CD4-positive, alpha-beta T cell treated with Interleukin-17A for 1 hour (primary cell): ENCODE measurements at places on chromosomes 5 and 9.

- DNase-seq = peak; percentile 57
These were observed 196.8 kb downstream of the AUH start for GRCh38 chr9:91164724-91165520.

- DNase-seq = no peak
These were observed 29.5 kb downstream of the SURF6 start for GRCh38 chr9:133306242-133307204.

DNA sequence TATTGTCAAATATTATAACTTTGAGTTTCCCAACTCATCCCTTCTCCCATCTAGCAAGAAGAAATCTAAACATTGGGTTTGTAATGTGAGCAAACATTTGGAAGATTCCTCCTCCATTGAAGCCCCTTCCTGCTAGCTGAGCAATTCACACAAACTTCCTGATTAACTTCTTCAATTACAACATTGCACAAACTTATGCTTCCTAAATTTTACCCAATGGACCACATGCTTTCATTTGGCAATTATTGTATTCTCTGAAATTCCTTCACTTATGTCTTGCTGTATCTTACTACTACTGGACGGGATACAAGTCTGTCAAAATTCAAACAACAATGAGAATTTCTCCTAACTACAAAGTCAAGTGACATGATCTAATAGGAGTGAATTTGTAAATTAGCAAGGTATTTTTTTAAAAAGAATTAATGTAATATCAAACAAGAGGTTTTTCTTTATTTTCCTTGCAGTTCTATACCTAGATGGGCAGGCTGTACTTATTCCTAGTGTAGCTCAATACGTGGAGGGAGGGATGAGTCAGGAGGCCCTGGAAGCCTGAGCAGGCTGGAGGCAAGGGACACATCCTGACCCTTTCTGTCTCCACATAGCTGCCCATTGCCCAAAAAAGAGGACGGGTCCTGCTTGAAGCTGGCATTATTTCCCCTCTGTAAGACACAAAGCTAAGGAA lies 11.8 kb upstream of the IFNW1 start:
- DNase-seq = no peak

GRCh38 chr9:111118256-111118948 lies 80.1 kb upstream of the LPAR1 start:
- no peak for DNase-seq

DNA sequence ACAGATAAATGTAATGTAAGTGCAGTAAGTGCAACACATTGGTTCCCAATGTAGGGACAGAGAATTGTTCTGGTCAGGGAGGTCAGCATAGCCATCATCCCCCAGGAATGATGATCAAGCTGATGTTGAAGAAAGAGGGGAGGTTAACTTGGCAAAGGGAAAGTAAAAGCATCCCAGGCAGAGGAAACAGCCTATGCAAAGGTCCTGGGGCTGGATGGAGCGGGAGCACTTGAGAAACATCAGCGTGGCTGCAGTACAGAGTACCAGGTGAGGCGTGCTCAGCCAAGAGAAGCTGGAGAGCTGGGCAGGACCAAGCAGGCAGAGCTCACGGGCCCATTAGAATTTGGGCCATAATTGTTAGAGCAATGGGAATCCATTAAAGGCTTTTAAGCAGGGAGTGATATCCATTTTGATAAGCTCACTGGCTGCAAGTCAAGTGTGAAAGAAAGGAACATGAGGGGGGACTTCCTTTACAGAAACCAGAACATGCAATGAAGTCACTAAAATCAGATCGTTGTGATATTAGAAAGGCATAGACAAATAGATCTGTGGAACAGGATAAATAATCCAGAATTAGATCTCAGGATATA lies 50.1 kb upstream of the HAND1 start:
- no peak for DNase-seq

DNA sequence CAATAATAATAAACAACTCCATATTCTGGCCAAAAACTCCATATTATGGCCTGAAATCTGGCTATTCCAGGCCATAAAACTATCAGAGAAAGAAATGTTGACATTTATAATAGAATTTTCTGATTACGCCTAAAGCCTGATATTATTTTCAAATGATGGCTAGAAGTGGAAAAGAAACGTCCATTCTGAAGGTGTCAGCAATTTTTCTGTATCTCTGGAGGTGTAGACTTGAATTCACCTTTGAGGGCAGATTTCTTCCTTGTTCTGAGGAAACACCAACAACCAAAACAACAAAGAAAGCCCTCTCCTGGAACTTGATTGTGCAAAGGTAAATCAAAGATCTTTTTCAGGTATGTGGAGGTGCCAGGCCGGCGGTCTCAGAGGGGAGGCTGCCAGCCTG lies 390.7 kb downstream of the DMAC1 start:
- no peak for DNase-seq

- no peak for DNase-seq
These were observed 6.1 kb downstream of the FBXL17 start for GRCh38 chr5:108375768-108376167.

- no peak for DNase-seq
These were observed 4.5 kb downstream of the DAP start for GRCh38 chr5:10756549-10756948.

DNA sequence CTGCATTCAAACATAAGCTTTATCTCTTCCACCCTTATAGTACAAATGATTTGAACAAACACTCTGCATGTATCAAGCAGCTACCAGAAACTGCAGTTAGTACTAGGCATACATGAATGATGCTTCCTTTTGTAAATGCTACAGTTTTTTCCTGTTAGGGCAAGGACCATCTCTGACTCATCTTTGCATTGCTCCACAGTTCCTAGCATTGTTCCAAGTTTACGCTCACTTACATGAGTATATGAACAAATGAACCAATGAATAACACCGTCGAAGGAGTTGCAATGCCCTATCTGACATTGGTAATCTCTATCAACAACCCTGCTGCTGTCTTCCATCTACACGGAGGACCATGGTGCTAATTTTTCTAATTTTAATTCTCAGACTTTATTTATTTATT lies 2.1 kb upstream of the ALDH7A1 start:
- no peak for DNase-seq

DNA sequence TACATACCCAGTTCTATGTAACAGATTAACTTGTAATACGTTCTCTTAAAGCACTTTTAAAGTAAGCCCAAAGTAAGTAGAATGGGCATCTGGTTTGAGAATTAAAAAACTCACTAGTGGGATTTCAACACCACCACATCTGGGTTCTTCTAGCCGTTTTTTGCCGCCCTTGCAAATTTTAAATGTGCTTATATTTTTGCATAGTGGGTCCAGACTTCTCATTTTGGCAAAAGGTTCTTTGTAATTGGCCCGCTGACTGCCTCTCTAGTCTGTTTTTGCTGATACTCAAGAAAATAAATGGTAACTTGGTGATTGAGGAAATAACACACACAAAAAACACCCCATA lies 582 bp upstream of the FBXO4 start:
- DNase-seq = no peak

DNA sequence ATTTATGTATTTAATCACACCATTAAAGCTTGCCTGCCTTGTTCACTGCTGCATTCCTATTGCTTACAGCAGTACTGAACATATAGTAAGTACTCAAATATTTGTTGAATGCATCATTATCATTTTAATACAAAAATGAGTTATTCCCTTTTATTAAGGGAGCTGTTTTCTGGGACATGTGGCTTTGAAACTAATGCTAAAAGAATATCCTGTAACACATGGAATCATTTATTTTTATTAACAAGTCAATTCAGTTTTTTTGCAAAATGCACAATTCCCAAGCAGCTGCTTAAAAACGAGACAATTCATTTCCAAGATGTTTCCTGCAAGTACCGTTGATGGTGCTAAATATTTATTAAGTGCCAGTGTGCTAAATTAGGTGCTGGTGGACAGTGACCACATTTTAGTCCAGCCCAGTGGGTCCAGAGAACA lies 148.3 kb upstream of the NR3C1 start:
- DNase-seq = no peak

GRCh38 chr5:122327110-122327509 lies 15.1 kb downstream of the SNCAIP start:
- DNase-seq = no peak

GRCh38 chr9:2545881-2546490 lies 75.6 kb upstream of the VLDLR start:
- DNase-seq = no peak

DNA sequence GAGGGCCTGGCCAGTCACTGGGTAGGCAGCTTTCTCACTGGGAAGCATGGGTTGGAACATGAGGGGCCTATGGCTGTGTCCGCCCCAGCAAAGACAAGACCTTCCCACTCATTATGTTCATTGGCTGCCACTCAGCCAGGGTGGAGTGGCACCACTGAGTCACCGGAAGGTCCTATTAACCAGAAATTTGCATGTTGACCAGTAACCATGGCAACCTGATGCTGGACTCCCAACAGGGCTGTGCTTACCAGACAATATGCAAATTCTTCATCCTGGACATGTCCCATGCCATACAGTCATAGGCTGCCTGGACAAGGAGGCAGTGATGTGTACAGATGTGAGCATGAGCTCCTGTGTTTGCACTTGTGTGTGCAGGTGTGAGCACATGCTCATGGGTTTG lies 66.7 kb downstream of the PSD2 start:
- no peak for DNase-seq

GRCh38 chr5:62115014-62115413 lies 191.0 kb upstream of the KIF2A start:
- no peak for DNase-seq

GRCh38 chr9:136791516-136792276 lies 552 bp downstream of the TMEM141 start:
- peak; percentile 78 for DNase-seq

DNA sequence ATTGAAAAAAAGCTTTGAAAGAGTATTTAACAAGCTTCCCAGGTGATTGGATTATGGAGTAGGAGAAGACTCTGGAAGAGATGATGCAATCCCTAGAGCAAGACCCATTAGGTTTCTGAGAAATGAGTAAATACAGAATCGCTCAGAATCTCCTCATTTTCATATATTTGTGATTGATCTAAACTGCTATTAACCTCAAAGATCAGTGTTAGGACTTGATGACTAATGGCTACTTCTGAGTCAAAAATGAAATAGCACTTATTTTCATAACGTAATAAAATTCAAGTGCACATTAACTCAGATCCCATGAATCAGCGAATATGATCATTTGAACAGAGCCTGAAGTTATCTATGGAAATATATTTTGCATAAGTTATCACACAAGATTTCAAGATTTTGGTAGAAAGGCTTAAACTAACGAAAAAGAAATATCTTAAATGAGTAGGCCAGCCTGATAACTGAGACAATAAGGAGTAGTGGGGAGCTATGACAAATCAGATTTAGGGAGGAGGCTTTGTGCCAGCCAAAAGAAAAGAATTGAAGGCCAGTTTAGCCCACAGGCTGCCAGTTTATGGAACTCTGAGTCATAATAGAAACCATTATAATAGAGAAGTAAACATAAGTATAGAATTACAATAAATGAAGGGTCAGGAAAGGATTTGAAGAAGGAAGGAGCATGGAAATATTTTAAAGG lies 106.7 kb upstream of the OSMR start:
- DNase-seq = no peak

GRCh38 chr9:135403733-135404450 lies 75.7 kb upstream of the PPP1R26 start:
- no peak for DNase-seq

- no peak for DNase-seq
These were observed 71.6 kb upstream of the FRRS1L start for GRCh38 chr9:109238655-109239054.

DNA sequence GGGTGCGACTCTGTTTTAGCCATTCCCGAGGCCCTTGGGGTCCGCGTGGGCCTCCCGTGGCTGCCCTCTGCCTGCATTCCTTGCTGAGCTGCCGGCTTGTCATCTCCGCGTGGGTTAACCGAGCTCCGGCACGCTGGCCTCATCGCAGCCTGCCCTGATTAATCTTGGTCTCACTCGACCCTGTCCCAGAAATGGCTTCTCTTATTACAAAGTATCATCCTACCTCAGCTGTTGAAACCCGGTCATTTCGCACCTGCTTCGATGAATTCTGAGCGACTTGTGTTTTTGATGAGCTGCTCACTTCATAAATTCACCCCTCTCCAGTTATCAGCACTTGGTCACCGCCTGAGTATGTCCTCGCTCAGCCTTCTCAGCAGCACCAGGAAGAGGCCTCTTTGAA lies 123.5 kb upstream of the EGFLAM start:
- no peak for DNase-seq

- DNase-seq = no peak
These were observed 126.1 kb upstream of the RETREG1 start for GRCh38 chr5:16742938-16743337.

- no peak for DNase-seq
These were observed 189.7 kb upstream of the SGCD start for GRCh38 chr5:156137071-156137869.

- no peak for DNase-seq
These were observed 666.3 kb downstream of the DNAH5 start for GRCh38 chr5:13278148-13278547.

DNA sequence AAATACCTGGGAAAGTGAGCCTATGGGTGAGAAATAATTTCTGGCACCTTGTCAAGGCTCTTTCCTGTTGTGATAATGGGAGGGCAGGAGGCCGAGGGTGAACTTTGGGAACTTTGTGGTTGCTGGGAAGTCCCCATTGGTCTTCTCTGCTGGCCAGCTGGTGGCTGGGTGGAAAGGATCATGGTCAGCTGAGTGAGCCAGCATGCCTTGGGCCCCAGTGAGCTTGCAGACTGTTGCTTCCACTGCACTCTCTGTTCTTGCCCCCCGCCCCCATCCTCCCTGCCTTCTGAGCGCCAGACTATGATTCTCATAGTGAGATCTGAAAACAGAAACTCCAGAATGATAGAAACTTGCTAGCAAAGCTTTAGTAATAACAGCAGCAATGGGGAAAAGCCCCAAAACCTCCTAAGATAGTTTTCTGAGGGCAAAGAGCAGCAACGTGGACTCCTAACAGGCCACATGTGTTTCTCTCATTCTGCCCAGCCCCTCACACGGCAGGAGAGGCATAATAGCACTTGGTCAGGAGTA lies 139.2 kb upstream of the SMARCA2 start:
- no peak for DNase-seq

DNA sequence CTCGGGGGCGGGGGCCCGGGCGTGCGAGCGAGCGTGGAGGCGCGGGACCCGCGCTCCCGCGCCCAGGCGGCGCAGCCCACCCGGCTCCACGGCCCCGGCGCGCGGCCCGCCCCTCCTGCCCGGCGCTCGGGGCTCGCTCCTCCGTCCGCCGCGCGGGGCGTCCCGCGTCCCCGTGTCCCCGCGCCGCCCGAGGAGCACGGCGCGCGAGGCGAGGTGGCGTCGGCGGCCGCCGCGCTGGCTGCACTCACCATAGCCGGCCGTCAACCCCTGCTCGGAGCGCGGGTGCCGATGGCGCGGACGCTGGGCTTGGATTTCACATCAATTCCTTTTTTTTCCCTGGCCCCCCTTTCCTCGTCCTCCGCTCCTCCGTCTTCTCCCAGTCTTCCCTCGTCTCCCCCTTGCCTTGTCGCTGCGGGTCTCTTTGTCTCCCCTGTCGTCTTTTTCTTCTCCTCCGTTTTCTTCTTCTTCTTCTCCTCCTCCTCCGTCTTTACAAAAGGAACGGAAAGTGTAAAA lies 494 bp downstream of the PTCH1 start:
- no peak for DNase-seq

- no peak for DNase-seq
These were observed 29.6 kb downstream of the NOTCH1 start for GRCh38 chr9:136516191-136516654.
